COR-L47 (cell line): ENCODE measurements at places on chromosomes 2 and 18.

DNA sequence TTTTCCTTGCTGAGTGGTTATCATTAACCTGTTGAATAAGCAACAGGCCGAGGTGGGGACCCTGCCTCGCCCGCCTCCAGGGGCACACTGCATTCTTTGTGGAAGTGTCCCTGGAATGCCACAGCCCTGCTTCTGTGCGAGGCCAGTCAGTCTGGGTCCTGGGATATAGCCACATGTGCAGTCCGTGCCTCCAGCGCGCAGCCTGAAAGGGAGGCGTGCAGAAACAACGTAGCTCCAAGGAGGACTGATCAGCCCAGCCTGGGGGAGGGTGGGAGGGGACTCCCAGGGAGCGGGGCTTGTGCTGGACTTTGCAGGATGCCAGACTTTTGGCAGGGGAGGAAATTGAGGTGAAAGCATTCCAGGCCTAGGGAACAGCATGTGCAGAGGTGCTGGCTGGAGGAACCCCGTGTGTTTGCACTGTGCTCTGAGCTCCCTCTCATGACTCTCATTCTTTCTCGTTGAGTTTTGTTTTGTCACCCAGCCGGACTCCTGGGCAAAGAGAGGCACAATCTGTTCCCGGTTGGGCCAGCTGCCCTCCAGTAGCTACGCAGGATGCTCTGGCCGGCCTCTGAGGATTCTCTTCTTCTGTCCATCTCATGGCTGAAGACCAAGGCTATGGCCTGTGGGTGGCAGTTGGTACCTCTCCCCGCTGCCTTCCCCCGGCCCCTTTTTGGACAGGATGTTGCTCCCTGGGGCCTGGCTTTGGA is 39.7 kb downstream of the HPCAL1 start:
- DNase-seq = no peak

GRCh38 chr2:181958726-181959125 is 26.9 kb upstream of the PPP1R1C start:
- DNase-seq = no peak

DNA sequence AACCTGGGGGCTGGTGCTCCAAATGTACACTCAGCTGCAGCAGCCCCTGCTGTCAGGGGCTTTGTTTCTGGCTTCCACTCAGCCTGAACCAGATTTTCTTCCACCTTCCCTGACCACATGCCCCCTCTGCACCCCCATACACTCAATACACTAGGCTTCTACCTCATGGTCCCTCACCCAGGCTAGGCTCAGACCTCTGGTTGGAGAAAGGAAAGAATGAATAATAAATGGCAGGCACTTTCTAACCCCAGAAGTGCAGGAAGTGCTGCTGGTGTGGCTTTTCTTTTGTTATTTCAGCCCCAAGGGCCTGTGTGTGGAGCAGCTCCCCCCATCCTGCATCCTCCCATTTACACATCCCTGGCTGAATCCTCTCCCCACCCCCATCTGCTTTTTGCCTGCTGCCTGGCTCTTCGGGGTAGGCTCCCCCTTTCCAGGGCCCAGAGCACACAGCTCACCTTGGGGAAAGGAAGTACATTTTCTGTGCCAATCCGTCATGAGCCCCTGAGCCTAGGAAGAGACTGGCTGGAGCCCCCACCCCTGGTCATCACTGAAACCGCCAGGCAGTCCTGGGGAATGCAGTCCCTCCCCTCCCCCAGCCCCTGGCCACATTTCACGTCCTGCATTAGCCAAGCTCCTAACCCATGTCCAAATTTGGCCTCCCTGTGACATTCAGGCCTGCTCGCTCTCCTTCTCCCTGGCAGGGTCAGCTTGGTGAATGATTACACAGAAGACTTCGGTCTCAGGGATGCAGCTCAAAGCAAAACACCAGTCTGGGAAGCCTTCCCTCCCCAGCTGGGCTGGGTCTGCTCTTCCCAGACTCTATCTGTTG is 2.6 kb downstream of the DYSF start:
- DNase-seq = no peak

- no peak for DNase-seq
Measured at GRCh38 chr2:181471226-181471625, 14.0 kb downstream of the ITGA4 start.
